ENCODE measurements at places on chromosomes 11 and 22.

DNA sequence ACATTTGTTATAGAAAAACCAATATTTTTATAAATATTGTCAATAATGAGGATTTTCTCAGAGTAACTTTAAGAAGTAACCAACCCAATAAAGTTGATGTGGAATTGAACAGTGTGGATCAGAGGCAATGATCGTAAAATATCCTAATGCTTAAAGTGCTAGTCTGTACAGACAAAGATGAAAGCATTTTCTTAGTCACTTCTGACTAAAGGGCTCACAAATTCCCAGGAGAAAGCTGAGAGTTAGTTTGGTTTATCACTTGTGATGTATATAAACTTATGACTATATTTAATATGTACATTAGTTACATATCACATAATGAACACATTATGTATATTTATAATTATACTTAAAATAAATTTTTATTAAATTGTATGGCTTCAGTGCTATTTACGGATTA lies 25.4 kb upstream of the DDI1 start:
- no peak for DNase-seq

GRCh38 chr11:41947392-41947791 lies 487.9 kb upstream of the LRRC4C start:
- DNase-seq, result no peak

DNA sequence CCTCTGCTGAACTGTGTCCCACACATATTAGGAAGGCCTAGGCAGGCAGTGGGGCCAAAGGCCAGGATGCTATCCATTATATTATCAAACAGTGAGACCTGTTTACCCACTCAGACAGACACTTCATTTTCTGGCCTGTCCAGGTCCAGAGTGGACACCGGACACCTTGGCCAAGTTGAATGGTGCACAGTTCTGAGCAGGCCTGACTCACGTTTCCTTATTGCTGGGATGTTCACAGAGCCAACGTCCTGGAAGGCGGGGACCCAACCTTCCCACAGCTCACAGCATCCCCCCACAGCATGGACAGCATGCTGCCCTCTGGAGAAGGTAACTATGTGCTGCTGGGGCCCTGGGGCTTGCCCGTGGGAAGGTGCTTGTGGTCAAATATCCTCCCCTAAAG lies 86.6 kb downstream of the BTBD10 start:
- no peak for DNase-seq

DNA sequence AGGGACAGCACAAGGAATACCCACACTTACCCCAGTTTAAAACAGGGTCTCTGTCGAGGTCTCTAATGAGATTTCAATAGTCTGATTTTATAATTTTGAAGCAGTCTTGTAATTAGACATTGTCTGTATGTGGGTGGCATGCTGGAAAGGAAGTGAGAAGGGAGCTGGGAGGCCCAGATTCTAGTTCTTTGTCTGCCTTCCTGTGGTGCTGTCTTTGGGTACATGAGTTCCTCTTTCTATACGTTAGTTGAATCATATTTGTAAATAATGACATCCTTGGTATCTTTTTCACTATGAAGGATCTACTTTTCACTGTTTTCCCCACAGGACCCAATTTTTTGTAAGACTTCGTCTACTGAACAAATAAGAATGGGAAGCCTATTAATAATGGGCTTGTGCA lies 42.0 kb upstream of the TENM4 start:
- no peak for DNase-seq

GRCh38 chr22:25098445-25099081 lies 101.1 kb upstream of the CRYBB3 start:
- no peak for DNase-seq

DNA sequence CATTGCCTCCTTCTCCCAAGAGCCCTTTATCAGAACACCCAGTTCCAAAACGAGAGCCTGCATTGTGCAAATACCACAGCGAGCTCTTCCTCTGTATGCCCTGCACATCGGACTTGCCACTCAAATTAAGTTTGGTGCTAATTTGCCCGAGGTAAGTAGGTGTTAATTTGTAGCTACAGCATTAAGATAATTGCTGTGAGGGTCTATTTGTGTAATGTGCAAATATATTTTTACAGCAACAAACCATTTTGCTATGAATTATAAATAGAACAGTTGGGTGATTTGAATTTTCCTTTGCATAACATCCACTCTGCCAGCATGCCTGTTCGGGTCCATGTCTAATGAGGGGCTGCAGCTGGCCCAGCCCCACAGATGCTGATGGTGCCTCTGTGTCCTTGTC lies 8.1 kb downstream of the ARHGAP8 start:
- no peak for DNase-seq

GRCh38 chr22:50568626-50569025 lies 5.9 kb upstream of the SYCE3 start:
- no peak for DNase-seq

- no peak for DNase-seq
Observed at GRCh38 chr11:102783016-102783415, 2.6 kb upstream of the MMP10 start.

- DNase-seq, result no peak
Observed at GRCh38 chr11:128590587-128590986, 3.2 kb upstream of the ETS1 start.

DNA sequence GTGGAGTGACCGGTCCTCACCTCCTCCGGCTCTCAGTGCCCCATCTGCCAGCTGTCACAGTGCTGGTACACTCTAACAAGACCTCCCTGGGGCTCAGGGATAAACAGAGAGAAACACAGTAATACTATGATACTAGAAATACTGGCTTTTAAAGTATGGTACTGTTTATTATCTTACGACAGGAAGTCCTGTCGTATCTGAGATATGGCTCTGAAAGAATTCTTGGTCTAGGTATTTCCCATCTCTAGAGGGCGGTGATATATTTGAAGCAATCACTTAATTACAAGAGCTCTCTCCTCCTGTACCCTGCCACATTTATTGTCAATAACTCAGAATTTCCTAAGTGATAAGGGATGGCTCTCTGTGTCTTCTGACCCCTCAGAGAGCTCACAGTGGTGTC lies 119.1 kb downstream of the RRM1 start:
- DNase-seq, result no peak

DNA sequence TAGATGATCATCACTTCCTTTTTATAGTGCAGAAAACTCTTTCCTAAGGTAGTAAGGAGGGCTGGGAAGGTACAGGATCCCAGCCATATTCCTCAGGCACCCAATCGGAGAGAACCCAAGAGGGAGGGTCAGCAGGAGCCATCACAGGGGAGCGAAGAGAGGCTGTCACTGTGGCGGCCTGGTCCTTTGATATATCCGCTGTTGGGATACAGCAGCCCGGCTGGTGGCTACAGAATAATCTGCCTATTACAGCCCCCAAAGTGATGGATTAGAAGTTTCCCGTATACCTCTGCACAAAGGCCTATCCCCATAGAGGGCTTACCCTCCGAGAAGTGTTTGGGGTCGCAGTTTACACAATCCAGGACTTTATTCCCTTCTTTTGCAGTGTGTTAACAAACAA lies 48.5 kb downstream of the OR4D9 start:
- no peak for DNase-seq

GRCh38 chr22:49953680-49954344 lies 6.8 kb upstream of the PIM3 start:
- DNase-seq, result no peak

- no peak for DNase-seq
Observed at GRCh38 chr11:126160345-126161022, 51.0 kb downstream of the RPUSD4 start.

- no peak for DNase-seq
Observed at GRCh38 chr22:29054251-29054767, 7.3 kb downstream of the C22orf31 start.

DNA sequence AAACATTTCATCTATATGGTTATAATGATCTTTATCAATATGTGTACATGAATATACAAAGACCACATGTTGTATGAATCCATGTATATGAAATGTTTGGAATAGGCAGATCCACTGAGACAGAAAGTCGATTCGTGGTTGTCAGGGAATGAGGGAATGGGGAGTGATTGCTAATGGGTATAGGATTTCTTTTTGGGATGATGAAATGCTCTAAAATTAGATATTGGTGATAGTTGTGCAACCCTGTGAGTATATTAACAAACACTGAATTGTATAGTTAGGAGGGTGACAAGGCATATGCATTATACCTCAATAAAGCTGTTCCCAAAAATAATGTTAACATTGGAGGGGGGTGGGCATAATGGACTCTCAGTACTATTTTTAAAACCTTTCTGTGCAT lies 5.0 kb upstream of the PTPMT1 start:
- no peak for DNase-seq

GRCh38 chr11:72421351-72421750 lies 13.0 kb downstream of the CLPB start:
- no peak for DNase-seq

GRCh38 chr11:128379587-128380580 lies 207.5 kb downstream of the ETS1 start:
- no peak for DNase-seq

GRCh38 chr11:19651653-19652052 lies 61.0 kb upstream of the NAV2 start:
- DNase-seq, result no peak

DNA sequence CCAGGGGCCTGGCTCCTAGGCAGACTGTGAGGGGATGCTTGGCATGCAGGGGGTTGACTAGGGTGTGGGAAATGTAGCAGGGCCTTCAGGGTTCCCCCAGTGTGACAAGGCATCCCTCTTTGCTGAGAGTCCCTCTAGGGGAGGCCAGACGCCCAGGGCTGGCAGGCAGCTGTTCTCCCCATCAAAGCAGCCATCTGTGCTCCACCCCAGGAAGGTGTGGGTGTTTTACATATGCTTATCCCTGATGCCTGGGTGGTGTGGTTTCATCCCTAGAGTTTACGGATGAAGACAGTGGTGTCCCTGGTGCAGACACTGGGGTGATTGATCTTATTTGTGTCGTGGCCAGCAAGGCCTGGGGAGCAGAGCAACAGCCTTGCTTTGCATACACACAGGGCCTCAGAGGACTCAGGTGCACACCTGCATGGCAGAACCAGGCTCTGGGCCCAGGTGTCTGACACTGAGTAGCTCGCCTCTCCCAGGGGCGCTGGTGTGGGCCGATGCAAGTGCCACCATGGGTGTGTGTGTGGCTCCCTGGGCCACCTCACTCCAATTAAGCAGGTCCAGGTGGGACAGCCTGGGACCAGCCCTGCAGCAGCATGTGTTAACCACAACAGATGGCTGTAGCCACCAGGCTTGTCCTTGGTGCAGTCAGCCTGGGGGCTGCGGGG lies 74.2 kb downstream of the MED15 start:
- no peak for DNase-seq

DNA sequence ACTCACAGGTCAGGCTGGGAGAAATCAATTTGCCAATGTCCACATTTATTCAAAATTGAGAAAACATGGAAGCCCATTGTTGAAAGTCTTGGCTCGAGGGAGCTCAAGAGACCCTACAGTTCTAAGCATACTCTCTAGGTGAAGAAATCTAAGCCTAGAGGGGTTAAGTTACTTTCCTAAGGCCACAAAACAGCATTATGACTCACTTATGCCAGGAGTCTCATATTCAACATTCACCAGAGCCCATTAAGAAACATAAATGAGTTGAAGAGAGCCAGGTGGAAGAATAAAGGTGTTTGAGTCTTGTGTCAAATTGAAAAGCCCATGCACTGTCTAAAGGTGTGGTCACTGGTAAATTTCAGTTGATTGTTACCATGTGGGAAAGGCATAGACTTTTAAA lies 108.1 kb downstream of the INSC start:
- DNase-seq, result no peak

GRCh38 chr22:27881421-27881820 lies 37.6 kb downstream of the PITPNB start:
- no peak for DNase-seq

GRCh38 chr11:122101625-122102291 lies 14.3 kb downstream of the BLID start:
- DNase-seq, result no peak

- DNase-seq, result no peak
Observed at GRCh38 chr11:12122083-12122482, 11.7 kb downstream of the MICAL2 start.

- no peak for DNase-seq
Observed at GRCh38 chr11:45108070-45109064, 38.1 kb upstream of the PRDM11 start.

DNA sequence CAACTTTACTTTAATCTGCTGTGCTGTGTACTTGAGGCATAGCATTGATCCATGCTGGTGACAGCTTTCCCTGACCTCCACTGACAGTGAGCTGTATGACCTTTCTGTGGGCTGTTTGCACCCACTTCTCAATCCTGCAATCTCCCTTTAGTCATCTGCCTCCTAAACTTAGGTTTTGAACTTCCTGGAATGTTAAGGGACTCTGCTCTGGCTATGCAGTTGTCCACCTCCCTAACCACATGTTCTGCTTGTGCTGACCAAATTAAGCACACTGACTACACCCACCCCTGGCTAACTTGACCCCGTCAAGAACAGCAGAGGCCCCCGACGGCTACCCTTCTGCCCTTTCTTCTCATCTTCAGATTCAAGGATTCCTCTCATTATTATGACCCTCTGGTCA lies 89.1 kb upstream of the NTM start:
- no peak for DNase-seq

DNA sequence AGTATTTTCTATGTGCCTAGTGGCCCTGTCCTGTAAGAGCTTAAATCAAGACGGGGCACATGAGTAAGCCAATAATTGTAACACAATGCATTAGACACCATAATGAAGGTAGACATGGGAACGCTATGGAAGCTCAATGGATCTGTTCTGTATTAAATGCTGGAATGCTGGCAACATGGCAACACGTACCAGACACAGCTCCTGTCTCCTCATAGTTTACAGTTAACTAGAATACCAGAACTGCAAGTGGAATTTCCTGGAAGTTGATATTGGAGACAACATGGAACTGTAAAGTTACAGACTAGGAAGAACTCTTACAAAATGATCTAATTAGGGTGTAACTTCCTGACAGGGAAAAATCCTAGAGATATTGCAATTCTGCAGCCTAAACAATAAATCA lies 12.4 kb downstream of the P4HA3 start:
- no peak for DNase-seq

GRCh38 chr11:9136741-9137140 lies 45.3 kb upstream of the SCUBE2 start:
- DNase-seq, result no peak

GRCh38 chr11:13008625-13009475 lies at the start of gene RASSF10:
RASSF10 (plus strand) TSS chr11:13009316; CDS start chr11:13009577, 261 bp downstream.
- DNase-seq, result no peak

GRCh38 chr22:41367039-41367679 lies 14.6 kb upstream of the TEF start:
- DNase-seq, result peak; percentile 28

DNA sequence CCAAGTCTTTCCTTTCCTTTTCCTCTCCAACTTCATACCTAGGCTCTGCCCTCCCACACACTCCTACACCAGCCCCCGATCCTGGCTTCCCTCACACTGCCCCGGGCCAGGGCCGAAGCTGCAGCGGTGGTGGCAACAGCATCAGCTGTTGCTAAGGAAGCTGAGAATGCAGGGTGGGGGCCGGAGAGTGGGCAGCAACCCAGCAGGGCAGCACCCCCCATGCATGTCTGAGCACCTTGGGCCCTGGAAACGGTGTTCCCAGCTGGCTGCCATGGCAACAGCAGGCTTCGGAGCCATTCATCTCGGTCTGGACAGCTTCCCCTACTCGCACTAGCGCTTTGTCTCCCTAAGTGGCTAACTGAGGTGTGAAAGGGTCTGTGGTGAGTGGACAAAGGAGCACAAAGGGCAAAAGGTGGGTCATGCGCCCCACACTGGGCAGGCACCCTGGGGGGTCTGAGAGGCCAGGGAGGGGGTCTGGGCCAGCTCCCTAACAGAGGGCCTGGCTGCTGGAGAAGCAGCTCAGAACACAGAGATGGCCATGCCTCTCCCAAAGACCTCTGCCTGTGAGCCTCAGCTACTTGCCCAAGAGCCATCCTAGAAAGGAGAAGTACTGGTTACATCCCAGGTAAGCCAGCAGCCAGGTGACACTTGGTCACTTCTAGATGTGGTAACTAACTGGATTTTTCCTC lies 42.1 kb upstream of the JAM3 start:
- DNase-seq, result no peak

- DNase-seq, result peak; percentile 60
Observed at GRCh38 chr11:94749369-94749768, 18.8 kb upstream of the AMOTL1 start.

All from NCI-H460 (cell line).